ENCODE measurements at places on chromosomes 2 and 18.

- DNase-seq: no peak
Measured at GRCh38 chr18:31146809-31147208, 15.8 kb downstream of the DSC1 start.

DNA sequence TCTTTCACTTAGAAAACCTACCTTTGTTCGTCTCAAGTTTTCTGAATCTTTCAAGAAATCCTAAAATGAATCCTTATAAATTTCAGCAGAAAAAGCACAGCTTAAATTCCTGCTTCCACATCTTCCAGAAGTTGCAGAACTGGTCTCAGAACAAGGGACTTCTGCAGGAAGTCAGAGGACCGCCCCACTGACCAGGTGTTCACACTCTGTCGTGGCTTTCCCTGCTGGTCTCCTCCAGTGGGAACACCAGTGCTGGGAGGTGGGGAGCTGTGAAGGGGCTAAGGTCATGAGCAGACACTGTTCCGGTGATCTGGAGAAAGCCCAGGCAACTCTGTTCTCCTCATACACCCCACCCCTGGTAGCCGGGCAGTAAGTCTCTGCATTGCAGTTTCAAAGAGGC, 3.5 kb downstream of the FAM110C start:
- DNase-seq: no peak

DNA sequence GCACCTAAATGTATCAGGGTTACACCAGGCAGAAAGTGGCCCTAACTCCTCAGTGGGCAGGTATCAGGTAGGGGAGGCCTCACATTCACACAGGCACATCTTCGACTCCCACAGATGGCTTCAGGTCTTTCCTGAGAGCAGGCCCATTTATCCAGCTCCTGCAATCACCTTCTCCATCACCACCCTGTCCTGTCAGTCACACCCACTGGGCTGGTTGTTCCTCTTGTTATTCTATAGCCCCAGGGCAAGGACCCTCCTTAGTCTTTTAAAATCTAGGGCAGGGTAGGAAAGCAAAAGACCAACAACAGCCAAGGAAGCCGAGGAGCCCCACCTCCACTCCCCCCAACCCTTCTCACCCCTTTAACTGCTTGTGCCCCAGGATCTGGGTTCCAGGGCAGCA, 9.1 kb upstream of the HOXD4 start:
- no peak for DNase-seq

- DNase-seq: no peak
Measured at GRCh38 chr18:33034945-33035344, 262.1 kb upstream of the KLHL14 start.

GRCh38 chr18:75897386-75897785, 469.9 kb upstream of the SMIM21 start:
- no peak for DNase-seq

DNA sequence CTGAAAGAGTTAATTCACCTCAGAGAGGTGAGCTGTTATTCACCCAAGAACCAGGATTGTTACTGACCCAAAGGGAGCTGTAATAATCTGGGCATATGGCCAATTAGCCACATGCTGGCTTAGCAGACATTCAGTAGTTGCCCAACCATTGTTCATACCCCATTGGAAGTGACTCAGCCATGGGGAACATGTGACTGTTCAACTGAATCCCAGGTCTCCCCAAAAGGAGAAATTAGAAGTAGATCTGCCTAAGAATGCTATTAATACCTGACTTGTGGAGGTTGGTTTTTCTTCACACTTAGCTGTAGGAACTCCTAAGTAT, 272.6 kb upstream of the UBE2E3 start:
- peak; percentile 26 for DNase-seq

- DNase-seq: no peak
Measured at GRCh38 chr2:120452945-120453634, 107.2 kb downstream of the INHBB start.

GRCh38 chr2:9204939-9205338, 1.7 kb upstream of the ASAP2 start:
- DNase-seq: no peak

GRCh38 chr2:224638301-224638823, 53.2 kb upstream of the CUL3 start:
- DNase-seq: no peak

DNA sequence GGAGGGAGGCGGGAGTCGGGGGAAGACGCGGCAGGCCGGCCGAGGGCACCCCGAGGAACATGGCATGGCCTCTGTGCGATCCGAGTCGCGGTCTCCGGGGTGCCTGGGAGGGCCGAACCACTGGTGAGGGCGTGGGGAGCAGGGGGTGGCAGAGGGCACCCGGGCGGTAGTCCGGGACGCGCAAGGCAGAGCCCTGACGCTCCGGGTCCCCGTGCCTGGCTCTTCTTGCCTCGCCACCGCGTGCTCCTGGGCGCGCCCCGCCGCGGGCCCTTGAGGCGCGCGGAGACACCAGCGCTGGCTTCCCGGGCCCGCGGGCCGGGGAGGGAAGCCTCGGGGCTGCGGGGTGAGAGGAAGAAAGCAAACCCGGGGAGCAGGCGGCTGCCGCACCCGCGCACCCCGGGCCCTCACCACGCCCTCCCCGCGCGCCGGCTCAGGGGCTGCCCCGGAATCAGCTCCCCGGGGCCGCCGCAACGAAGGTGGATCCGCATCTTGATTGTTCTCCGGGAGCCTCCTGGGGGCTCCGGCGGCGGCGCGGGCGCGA, 4.3 kb downstream of the SOX11 start:
- no peak for DNase-seq

- DNase-seq: no peak
Measured at GRCh38 chr2:215436705-215437565, 1.1 kb upstream of the FN1 start.

DNA sequence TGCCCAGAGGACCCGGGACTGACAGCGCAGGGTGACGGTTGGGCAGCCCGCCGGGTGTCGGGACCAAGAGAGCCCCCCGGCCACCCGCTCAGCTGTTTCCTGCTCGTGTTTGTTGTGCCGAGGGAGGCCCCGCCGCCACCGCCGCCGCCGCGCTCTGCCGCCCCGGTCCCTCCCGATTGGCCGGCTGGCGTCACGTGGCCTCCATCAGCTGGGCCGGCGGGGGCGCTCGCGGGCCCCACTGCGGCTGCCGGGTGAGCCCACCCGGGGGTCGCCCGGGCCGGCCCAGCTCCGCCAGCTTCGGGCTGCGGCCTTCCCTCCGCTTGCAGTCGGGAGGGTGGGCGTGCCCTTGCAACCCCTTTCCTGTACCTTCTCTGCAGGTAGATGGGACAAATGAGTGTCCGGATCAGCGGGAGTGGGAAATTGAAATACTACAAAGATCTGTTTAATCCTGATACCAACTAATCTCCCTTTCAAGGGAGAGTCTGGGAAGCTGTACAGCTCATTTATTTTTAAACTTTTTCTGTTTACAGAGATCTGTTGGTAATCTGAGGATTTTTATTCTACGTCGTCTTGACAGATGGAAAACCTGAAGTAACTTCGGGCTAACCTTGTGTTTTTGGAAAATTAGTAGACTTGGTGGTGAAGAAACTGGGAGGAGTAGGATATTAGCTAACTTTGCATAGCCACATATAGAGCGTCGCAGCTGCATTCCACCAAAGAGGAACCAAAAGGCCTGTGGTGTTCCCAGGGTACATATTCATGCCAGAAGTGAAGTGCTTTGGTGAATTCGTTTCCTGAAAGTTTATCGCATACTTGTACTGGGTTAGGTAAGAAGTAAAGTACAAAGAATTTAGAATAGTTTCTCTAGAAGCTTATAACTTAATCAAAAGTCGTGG, 1.2 kb downstream of the YPEL5 start:
- DNase-seq: peak; percentile 15

GRCh38 chr2:207869784-207870778, 100.4 kb upstream of the FZD5 start:
- no peak for DNase-seq

GRCh38 chr18:49920731-49921130, 107.4 kb upstream of the ACAA2 start:
- no peak for DNase-seq

- no peak for DNase-seq
Measured at GRCh38 chr18:21362831-21363230, 120.8 kb downstream of the GREB1L start.

GRCh38 chr2:16890081-16890480, 224.4 kb upstream of the CYRIA start:
- DNase-seq: no peak

GRCh38 chr2:145157741-145158591, 638.0 kb upstream of the ZEB2 start:
- no peak for DNase-seq

DNA sequence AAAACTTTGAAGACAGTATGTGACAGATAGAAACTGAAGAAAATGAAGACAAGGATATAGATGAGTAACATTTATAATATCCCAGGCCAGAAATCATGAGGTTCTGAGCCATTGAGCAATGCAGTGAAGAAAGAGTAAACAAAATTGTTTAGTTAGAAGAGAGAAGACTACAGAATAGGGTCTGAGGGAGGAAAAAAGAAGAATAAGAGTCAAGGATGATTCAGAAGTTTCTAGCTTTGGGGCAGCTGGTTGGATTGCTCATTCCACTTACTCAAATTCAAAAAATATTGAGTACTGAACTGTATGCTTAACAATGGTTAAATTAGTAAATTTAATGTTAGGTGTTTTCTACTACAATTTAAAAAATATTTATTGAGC, 155.0 kb upstream of the OTX1 start:
- DNase-seq: no peak

DNA sequence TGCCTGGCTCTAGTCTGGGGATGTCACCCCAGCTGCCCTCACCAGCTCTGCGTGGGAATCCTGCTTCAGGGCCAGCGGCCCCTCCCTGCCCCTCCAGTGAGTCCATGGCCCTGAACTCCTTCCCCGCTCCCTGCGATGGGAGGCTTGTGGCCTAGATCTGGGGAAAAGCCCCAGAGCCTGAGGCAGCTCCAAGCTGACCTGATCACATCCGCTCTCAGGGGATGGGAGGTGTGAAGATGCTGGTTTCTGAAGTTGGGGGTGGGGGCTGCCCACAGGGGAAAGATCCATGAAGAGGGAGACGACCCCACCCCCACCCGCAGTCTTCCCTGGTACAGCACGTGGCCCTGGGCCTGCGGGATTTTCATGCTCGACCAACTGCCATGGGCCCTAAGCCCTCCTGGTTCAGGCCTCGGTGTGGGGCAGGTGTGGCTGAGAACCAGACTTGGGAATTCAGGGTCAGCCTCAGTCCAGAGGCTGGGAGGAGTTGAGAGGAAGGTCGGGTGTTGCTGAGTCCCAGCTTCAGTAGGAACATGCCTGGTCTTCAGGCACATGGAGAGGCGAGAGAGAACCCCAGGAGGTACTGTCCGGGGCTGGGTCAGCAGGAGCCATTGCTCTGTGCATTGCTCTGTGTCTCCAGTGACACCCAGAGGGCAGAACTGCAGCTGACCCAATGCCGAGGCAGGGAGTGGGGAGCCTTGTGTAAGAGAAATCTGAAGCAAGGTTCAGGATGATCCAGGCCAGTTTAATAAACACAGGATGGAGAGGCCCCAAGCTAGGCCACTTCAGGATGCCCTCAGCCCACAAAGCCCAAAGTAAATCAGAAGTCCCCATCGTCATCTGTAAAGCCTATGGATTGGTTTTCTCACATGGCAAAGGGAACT, 115.1 kb downstream of the CAPN13 start:
- DNase-seq: no peak

DNA sequence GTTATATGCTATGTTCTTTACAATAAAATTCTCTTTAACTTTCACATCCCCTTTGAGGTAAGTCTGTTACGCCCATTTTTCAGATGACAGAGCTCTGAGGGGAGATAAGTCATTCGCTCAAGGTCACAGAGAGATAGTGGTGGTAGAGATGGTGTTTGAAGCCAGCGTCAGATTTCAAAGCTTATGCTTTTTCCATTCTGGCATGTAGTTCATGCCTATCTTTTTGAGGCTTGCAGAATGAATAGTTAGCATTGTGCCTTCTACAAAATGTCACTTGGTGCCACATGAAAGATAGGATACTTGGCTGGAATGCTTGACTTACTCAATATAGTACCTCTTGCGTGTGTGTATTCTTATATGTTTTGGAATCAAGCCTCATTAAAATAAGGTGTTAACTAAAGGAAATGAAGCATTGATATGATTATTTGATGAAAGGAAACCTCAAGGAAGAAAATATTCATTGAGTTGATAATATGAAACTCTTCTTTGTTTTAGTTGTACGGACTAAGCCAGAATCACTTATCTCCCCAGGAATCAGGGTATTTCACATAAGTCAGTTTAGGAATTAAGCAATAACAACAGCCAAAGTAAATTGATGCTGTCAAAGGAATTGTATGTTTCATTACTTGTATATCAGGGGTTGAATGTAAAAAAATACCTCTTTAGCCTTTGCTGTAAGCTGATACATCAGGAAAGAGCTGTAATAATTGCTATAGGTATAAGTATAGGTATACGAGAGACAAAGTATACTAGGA, 15.5 kb downstream of the SPATS2L start:
- no peak for DNase-seq

DNA sequence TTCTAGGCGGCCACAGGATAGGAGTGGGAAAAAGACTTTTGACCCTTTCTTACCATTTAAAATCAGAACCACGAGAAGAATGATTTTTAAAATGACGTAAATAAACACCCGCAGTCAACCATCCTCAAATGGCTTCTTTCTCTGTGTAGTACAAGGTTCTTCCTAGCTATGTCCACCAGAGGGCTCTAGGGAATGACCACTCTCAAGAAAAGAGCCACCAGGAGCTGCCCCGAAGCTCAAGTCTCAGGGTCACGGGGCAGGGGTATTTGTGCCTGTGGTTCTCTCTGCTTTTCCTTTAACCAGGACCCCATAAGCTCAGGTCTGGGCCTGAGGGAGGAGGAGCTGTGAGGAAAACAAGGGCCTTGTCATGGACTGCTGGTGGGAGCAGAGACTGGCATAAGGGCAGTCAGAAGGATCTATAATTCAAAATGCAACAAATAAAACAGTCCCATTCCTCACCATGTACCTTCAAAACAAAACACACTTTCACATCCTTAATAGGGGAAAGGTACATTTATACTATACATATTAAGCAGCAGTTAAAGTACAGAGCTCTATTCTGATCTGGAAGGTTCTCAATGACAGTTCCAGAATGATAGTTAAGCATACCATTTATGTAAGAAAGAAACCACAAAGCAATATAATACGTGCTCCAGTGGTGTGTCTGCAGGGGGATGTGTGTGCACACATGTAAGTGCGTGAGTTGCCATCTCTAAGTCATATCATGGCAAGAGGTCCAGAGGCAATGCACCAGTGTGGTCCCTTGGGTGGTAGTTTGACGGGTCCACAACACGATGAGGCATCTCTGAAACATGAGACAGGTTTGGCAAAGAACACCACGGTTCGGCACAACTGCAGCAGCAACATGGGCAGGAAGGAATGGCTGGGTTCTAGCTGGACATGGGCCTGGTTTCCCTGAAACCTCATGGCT, 18.6 kb downstream of the LYPD1 start:
- no peak for DNase-seq
